Colonic mucosa (tissue), 4 donors: ENCODE measurements at places on chromosomes 2 and 18. TPM values are rescaled to one million over a fixed set of nuclear protein-coding genes. Genes with fewer than 3 reads are reported as not detected.

- peak; percentile 51 for DNase-seq
These were observed 448.9 kb upstream of the SLC14A2 start for GRCh38 chr18:45166341-45166835.

DNA sequence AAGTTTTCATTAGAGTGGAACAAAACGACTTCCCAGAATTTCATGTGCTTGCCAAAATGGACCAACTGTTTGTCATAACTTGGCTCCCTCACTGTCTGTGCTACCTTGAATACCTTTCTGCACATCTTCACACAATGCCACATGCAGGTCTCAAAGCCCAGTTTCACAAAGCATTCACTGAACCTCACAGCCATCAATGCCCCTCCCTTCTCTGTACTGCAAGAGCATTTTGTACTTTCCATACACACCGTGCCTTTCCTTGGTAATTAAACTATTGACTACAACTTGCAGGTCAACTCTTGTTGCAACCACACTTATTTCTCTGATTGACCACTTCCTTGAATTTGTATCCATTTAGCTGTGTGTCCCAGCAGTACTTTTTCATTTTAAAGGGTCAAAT, 50.5 kb downstream of the PAX3 start:
- no peak for DNase-seq

UGT1A4 gene
- 1.8 TPM for total RNA-seq

GRCh38 chr2:102075479-102075878, 67.1 kb upstream of the IL1R1 start:
- DNase-seq = no peak

- DNase-seq = no peak
These were observed 219.7 kb downstream of the GULP1 start for GRCh38 chr2:188511346-188511745.

DNA sequence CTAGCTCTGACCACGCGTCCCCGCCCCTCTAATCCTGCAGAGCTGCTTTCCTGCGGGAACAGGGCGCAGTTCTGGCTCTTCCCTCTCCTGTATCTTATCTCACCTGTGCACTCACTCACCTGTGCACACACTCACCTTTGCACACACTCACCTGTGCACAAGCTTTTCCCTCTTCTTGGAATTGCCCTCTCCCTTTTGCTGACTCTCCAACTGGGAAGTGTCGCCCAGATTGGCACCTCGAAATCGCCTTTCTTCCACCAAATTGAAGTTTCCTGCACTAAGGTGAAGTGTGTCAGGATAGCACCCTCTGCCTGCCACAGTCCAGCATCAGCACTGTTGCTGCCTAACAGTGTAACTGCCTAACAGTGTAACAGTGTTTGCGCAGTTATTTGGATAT, 566 bp upstream of the CMPK2 start:
- peak; percentile 46 for DNase-seq

DNA sequence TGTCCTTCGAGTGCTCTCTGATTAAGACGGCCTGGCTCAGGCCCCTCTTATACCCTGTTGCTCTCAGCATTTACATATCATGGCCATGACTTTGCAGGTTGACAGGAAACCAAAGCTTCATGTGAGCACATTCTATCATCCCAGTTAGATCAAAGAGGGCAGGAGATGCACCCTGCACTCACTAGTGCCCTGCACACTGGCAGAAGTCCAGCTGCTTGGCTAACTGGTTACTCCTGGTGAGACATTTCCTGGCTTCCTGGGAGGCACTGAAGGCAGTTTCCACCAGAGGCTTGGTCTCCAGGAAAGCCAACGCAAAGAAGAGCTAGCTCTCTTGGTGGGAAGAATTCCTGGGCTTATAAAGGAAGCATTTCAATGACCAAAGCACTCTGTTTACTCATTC, 66.3 kb downstream of the LIPG start:
- DNase-seq = no peak

PDIA6 gene
- total RNA-seq = 180 TPM

GRCh38 chr18:59661891-59662701, 35.1 kb downstream of the CCBE1 start:
- no peak for DNase-seq

DNA sequence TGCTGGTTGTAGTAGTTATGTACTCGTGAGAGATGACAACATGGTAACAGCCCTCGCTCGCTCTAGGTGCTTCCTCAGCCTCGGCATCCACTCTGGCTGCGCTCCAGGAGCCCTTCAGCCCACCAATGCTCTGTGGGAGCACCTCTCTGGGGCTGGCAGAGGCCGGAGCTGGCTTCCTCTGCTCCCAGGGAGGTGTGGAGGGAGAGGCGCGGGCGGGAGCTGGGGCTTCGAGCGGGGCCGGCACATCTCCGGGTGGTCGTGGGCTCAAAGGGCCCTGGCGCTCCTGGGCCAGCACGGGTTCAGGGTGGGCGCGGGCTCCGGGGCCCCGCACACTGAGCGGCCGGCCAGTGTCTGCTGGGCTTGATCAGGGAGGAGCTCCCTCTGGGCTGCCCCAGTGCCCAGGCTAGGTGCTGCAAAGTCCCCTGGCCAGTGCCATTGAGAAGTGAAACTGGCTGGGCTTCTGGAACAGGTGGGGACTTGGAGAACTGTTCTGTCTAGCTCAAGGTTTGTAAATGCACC, 1012.1 kb downstream of the CNTNAP5 start:
- DNase-seq = no peak

GRCh38 chr18:45104049-45104395, 423.3 kb downstream of the SETBP1 start:
- DNase-seq = no peak

AGBL5 gene
- total RNA-seq = 15.1 TPM

RGPD4 gene
- 0.24 TPM for total RNA-seq

DNA sequence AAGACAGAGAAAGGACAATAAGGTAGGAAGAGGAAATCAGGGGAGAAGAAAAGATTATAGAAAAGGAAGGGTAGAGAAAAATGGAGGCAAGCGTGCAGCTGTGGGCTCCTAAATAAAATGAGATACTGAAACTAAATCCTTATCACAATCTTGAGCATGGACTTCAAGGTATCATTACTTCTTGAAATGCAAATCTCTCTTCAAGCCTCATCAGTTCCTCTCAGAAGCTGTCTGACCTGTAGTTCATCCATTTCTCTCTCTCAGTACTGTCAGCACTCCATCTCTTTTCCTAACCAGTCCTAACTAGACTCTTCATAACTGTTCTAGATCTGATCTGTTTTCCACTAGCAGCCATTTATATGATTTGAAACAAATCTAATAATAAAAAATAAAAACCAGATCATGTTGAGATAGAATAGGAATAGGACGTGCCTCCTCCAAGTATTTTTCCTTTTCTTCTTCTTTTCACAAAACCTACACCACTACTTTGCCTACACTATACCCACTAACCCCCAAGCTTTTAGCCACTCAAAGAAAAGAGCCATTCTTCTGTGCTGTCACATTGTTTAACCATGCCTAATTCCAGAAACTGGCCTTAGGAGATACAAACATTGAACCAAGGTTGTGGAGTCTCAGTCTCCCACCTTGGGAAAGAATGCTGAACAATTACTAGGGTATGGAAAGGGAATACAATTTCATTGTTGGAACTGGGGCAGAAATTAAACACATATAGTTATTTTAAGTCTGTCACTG, 21.1 kb downstream of the BABAM2 start:
- no peak for DNase-seq

ALPP gene
- 0.37 TPM for total RNA-seq

GRCh38 chr2:74205596-74205995, 7.2 kb downstream of the MTHFD2 start:
- DNase-seq = peak; percentile 82

- DNase-seq = peak; percentile 48
These were observed 89.0 kb downstream of the MTCL1 start for GRCh38 chr18:8794156-8794933.

ABCG8 gene
- total RNA-seq = 0.48 TPM

- DNase-seq = no peak
These were observed 7.6 kb upstream of the PIEZO2 start for GRCh38 chr18:11156978-11157377.

AKAIN1 gene
- total RNA-seq = not detected

- DNase-seq = no peak
These were observed 73.3 kb downstream of the LOXHD1 start for GRCh38 chr18:46583711-46584110.

DOCK10 gene
- 17.4 TPM for total RNA-seq

- no peak for DNase-seq
These were observed 65.0 kb downstream of the NYAP2 start for GRCh38 chr2:225464346-225465025.
